Activated T-helper 1 cell treated with anti-CD3 and anti-CD28 coated beads, Interleukin-2, amount 50 U/mL, for 16 hours (primary cell): ENCODE measurements at places on chromosomes 13 and 19.

GRCh38 chr13:109776575-109776974 is 9.8 kb downstream of the IRS2 start:
- DNase-seq = no peak

DNA sequence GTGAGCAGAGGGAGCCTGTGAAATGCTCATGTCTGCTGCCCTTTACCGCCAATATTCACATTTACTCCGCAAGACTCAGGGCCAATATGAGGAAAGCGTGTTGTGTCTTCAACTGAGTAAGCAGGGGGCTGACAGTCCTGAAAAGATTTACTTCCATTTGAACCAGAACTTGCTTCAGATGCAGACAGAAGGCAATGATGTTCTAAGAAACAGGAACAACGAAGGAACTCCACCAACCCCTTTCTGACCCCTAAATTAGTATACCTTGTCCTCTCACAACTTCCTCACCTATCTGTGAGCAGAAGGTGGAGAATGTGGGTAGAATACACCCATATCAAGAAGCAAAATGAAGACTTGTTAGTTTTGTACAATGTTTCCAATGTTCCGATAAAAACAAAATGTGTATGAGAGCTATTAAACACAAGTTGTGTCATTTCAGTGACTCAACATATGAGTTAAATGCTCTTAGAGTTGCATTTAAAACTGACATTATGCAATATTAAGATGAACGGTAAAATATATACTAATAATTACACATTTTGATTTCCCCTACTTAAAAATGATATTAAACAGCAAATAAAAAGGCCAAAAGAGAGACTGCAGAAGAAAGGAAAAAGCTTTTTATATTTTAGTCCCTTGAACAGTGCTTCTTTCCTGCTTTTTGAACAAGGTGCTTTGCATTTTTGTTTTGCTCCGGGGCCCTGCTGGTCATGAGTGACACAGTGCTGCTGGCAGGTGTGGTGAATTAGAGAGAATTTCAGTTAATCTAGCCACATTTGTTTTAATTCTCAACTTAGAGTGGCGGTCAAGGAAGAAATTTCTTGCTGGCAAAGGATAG is 16.0 kb downstream of the TMEM272 start:
- no peak for DNase-seq

DNA sequence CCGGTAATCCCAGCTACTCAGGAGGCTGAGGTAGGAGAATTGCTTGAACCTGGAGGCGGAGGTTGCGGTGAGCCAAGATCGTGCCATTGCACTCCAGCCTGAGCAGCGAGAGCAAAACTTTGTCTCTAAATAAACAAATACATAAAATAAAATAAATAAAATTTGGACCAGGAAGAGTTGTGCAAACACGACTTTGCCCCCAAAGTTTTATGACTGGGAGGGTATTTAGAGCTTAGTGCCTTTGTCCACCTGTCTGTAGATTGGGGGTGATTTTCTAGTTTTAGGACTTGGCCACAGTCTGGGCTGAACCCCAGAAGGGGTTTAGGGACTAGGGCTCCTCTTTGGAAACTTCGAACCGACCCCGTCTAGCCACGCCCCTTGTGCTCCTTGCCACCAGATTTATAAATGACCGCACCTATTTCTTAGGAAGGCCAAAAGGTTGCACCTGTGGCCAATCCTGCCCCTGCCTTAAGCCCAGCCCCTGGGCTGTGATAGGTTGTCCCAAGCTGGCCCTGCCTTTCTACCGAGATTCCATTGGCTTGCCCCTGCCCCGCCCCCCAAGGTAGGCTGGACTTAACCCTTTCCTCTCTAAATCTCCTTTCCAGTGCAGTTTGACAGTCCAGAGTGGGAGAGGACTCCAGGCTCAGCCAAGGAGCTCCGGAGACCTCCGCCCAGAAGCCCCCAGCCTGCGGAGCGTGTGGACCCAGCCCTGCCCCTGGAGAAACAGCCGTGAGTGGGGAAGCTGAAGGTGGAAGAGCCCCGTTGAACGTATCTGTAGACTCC is 5.3 kb downstream of the SHD start:
- no peak for DNase-seq

DNA sequence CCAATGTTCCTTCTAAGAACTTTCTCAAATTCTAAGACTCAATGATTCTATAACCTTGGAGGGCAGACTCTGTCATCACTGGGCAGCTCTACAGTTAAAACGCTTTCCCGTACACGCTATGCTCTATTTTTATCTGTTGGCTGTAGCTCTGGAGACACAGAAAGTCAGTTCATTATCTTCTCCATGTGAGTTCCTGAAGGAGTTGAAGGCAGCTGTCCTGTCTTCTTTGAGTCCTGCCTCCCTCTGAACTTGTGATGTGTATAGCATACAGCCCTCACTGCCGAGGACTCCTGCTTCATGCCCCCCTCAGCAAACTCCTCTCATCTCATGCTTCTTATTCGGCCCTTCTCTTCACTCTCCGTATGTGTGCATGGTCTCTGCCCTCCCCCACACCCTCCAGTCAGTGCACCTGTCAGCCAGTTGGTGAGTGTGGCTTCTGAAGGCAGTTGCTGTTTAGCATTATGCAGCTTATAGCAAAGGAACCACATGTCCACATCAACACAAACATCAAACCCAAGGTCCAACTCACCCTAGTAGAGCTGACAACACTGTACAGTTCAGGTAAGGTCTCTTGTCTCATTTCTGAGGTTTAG is 504.9 kb downstream of the DIAPH3 start:
- no peak for DNase-seq

DNA sequence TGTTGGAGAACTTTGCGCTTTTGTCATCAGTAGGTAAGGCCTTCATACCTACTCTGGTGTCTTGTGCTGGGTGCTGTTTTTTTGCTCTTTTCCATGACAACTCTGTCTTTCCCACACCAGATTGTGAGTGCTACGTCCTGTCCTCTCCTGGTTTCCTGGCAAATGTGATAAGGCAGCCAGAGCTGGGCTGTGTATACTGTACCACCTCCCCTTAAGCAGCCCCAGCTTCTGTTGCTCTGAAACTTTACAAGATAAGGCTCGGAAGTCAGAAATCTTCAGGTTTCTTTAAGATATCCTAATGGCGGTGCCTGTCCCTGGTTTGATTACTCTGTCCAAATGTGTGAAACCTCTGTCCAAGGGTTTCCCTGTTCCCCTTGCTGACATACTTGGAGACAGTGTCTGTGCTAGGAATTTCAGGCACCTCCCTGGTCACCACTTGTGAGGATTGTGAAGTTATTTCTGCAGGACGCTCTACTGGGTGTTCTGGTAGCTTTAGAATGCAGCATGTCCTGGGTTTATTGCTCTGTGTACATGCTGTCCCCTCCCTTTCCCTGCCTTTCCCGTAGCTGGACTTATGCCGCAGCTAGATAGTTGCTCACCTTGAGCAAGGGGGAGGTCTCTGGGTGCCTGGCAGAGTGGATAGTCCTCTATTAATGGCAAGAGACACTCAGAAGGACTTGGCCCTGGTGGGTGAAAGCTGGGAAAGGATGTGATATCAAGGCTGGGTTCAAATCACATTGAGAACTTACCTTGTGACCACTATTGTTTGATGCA is 7.0 kb downstream of the ZNF749 start:
- DNase-seq = no peak

DNA sequence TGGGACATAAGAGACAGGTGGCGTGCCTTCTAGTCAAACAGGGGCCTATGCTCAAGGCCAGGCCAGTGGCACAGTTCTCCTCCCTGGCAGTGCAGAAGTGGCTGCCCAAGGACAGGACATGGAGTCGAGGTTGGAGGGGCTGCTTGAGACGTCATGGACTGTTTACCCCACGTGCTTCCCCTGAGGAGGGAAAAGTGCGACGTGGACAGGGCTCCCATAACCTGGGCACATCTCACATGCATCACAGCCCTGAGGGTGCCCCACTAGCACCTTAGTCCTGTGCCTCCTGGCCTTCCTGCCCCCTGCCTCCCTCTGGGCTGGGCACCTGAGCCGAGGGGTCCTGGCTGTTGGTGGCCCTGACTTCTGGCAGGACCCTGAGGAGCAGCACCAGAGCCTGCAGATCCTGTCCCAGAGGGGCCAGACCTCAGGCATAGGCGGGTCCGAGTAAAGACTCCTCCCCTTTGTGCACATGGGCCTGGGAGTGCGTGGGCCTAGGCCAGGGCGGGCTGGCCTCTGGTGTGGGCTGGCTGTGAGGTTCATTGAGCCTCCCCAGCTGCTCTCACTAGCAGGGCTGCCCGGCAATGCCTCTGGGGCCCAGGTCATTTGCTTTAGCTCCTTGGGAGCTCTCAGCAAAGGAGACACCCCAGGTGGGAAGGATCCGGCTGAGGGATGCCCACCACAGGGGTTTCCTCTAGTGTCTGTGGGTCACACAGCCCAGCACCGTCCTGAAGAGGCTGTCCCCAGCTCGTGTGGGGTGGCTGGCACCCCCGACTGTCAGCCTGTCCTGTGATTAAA is 65.7 kb downstream of the CEBPG start:
- DNase-seq = no peak
